ENCODE measurements at places on chromosomes 1 and 21.
A peak's percentile ranks its signal among the peaks of the same experiment; 100 is the strongest.

GRCh38 chr1:22197644-22198043 lies 54.7 kb upstream of the WNT4 start:
- no peak for DNase-seq

DNA sequence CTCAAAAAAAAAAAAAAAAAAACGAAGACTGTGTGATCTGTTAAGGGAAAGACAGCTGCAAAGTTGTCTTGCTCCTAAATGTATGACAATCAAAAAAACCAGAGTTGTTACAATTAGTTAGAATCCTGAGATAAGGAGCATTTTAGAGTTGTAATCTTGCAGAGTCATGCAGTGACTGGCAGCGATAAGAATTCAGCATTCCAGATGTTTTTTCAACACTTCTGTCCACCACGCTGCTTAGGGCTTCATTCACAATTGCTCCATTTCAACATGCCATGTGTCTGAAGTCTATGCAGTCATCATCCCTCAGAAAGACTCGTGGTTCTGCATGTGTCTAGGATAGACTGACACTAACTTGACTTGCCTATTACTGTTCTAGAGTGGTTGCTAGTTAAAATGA lies 102.4 kb upstream of the BACE2 start:
- no peak for DNase-seq

GRCh38 chr1:182965096-182965495 lies 12.1 kb upstream of the SHCBP1L start:
- no peak for DNase-seq

DNA sequence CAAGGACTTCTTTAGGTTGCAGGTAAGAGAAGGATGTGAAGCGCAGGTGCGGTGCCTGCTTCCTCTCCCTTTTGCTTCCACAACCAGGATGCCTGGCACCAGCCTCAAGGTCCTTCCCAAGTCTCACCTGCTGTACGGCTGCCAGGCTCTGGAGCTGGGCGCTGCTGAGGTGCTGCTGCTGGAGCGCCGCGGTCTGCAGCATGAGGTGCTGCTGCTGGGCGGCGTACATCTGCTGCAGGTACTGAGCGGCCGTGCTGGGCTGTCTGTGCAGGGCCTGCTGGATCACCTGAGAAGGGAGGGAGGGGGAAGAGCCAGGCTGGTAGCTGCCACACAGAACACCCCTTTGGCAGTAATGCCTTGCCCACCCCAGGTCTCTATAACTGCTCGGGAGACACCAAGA lies 51.3 kb upstream of the A3GALT2 start:
- DNase-seq: no peak

DNA sequence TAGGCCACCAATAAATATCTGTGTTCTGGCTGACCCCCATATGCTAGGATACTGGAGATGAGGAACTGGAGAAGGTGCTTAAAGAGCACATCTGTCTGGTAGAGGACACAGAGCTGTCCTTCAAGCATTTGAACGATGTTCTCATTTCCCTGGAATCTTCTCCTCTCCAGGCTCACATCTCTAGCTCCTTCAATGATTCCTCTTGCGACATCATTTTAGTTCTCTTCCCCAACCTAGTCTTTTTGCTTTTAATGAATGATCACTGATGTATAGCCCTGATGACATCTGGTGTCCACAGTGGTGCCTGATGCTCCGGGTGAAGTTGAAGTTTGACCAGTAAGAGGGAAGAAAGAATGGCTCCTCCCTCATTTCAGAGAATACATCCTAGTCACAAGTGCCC lies 80.8 kb upstream of the UBE2U start:
- no peak for DNase-seq

GRCh38 chr1:198001776-198002408 lies 84.7 kb downstream of the LHX9 start:
- no peak for DNase-seq

- DNase-seq: no peak
Observed at GRCh38 chr1:5949085-5949760, 43.0 kb downstream of the NPHP4 start.

DNA sequence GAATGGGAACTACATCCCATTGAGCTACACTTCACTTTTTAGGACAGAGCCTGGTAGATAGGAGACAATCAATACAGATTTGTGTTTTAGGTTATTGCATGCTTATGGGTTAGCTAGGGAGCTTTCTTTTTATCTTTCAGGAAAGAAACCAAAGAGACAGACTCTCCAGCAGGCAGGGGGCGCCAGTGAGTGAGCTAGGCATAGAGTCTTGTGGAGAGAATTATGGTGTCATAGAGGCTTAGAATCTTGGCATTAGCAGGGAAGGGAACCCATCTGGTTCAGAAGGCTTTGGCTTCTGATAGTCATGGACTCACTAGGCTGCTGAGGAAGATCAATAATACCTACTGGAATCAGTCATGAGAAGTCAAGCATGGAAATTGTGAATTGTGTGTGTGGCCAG lies at the start of gene SMCP:
Gene SMCP, plus strand, starts transcription at position 281 of the 400 bp plus-strand sequence. CDS start 6,101 bp downstream, outside the sequence.
- no peak for DNase-seq

GRCh38 chr1:3402258-3403010 lies 52.0 kb upstream of the ARHGEF16 start:
- no peak for DNase-seq

- DNase-seq: no peak
Observed at GRCh38 chr1:57404884-57405283, 19.0 kb downstream of the DAB1 start.

GRCh38 chr1:246724731-246725095 lies 504 bp downstream of the SCCPDH start:
- peak; percentile 81 for DNase-seq
